ENCODE measurements at places on chromosomes 11 and 22.

GRCh38 chr11:11501546-11502262 lies 120.1 kb downstream of the GALNT18 start:
- no peak for DNase-seq

DNA sequence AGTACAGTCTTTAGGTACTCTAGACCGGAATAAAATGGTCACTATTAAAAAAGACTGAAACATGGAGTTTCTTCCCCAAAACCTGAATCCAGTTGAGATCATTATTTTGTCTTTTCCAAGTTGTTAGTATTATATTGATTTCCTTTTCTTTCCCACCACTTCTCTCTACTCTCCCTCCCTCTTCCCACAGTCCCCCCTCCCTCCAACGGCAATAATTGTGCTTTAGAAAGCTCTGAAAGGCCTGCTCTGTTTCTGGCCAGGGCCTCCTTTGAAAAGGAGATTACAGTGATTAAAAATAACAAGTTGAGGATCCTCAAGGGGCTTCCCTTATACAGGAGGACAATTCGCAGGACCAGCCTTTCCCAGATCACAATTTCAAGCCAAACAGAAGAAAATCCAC lies 3.5 kb downstream of the SPON1 start:
- DNase-seq, result no peak

- DNase-seq, result no peak
Observed at GRCh38 chr11:64304032-64304315, 1.4 kb upstream of the ESRRA start.

GRCh38 chr11:33475993-33476392 lies 218.8 kb downstream of the HIPK3 start:
- no peak for DNase-seq

GRCh38 chr11:70569996-70570692 lies 171.8 kb downstream of the CTTN start:
- no peak for DNase-seq

DNA sequence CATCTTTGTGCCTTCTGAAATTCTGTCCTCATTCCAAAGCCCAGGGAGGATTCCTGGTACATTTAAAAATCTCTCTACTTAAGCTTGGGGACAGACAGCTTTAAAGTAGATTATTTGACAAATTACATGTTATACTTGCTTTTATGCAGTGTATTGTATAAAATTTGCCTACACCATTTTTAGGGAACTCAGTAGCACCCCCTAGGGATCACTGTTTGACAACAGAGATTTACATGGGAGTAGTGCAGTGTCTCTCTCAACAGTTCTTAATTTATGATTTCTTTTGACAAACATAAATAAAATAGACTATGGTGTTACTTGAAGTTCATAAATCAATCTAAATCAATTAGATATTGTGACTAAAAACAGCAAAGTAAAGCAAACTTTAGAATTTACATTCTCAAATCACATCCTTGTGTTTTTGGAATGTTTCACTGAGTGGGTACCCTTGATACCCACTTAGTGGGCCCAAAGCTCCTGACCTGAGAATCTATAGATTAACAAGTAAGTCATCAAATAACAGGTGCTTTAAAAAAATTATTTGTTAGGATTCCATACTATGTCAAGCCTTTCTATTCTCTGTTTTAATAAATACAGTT lies 428.8 kb downstream of the DYNC2H1 start:
- DNase-seq, result peak; percentile 49

- DNase-seq, result no peak
Observed at GRCh38 chr11:57463671-57464538, 3.6 kb downstream of the RTN4RL2 start.

DNA sequence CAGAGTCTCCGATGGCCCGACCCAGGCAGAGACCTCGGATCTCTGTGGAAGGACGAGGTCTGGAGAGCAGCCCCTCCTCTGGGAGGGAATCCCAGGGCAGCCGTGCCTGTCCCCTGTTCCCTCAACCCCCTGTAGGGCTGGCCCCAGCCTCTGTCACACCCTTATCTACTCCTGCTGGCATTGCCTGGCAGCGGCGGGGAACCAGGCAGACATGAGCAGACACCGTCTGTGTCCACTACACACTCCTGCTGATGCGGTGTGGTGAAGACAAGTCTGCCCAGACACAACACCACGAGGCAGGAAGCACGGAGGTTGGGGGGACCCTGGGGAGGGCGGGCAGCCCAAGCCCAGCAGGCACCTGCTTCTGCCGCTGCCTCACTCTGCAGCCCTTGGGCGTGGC lies 52.5 kb upstream of the A4GALT start:
- no peak for DNase-seq

- no peak for DNase-seq
Observed at GRCh38 chr11:3050386-3051195, 6.6 kb downstream of the CARS1 start.

- no peak for DNase-seq
Observed at GRCh38 chr11:115198321-115198741, 305.9 kb downstream of the CADM1 start.

DNA sequence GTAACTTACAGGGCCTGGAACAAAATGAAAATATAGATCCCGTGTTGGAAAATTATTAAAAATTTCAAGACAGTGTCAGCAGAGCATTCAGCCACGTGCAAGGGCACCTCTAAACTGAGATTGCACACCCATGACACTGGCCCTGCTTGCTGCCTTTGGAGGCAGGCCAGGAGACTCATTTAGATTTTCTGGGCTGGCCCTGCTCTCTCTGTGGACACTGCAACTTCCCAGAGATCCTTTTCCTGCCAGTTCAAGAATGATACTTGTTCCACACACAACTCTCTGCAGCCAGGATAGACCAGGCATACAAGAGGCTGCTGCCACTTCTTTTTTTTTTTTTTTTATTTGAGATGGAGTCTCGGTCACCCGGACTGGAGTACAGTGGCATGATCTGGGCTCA lies 56.7 kb upstream of the PTPRJ start:
- no peak for DNase-seq

GRCh38 chr11:26243426-26243825 lies 88.5 kb upstream of the ANO3 start:
- no peak for DNase-seq

DNA sequence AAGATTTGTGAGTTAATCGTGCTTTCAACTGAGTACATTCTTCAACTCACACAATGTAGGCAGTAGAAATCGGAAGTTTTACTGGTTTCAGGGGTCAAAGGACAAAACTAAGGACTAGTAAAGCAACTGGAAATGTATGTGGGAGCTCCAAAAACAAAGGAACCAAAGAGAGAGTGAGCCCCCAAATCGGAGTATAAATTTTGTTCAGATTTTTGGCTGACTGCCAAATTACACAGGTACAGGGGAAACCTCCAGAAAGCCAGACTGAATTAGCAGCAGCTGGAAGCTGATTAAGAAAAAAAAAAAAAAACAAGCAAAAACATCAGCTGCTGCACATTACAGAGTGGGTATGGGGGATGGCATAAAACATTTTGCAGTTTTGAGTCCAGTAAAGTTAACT lies 75.2 kb upstream of the GNAZ start:
- no peak for DNase-seq

- no peak for DNase-seq
Observed at GRCh38 chr11:130101661-130102060, 32.0 kb downstream of the APLP2 start.

DNA sequence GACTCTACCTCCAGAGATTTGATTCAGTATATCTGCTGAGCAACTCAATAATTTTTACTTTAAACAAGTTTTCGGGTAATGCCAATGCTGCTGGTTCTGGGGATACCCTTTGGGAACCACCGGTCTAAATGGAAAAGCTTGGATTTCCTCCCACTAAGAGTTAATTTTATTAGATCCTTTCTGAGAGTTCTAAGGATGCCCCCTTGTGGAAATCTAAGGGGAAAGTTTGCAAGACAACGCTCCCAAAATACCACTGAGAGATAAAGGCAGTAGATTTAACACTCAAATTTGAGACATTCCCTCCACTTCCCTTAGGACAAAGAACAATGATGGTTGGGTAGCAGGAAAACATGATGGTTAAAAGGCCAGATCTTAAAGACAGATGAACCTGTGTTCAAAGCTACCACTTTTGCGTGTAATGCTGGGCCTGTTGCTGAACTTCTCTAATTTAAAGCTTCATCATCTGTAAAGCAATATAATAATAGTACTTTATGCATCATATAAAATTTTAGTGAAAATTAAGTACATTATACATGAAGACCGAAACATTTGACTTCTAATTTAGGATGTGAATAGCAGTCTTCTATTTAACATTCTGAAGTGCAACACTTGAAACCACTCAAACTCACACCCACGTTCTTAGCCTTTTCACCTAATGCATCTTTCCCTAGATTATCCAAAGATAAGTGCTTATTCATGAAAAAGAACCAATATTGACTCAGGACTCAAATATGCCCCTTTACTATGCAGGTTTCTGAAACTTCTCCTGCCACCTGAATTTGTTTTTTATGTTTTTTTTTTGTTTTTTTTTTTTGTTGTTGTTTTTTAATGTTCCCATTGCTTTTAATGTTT lies 110.1 kb upstream of the LUZP2 start:
- peak; percentile 70 for DNase-seq

GRCh38 chr11:35388061-35388460 lies 31.3 kb downstream of the SLC1A2 start:
- DNase-seq, result no peak

GRCh38 chr22:47841156-47841555 lies 1078.7 kb downstream of the TBC1D22A start:
- no peak for DNase-seq

DNA sequence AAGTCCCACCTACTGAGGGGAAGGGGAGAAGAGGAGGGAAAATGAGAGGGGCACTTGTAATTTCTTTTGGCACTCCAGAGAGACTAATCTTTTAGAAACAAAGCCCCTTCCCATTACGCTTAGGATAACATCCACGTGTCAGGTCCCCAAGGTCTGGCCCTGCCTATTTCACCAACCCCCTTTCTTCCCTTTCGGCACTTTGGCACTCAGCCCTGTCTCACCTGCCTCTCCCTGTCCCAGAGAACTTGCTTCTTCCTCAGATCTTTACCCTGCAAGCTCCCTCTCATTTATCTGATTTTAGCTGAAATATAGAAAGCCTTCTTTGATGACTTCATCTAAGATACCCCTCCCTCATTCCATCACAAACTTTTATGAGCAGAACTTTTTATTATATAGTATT lies 55.5 kb downstream of the RASSF10 start:
- DNase-seq, result no peak

GRCh38 chr11:58807343-58807742 lies 37.2 kb downstream of the GLYATL2 start:
- no peak for DNase-seq

- DNase-seq, result no peak
Observed at GRCh38 chr11:64070314-64070681, 34.6 kb downstream of the FLRT1 start.

GRCh38 chr11:18012122-18012905 lies 533 bp downstream of the SERGEF start:
- DNase-seq, result peak; percentile 14

DNA sequence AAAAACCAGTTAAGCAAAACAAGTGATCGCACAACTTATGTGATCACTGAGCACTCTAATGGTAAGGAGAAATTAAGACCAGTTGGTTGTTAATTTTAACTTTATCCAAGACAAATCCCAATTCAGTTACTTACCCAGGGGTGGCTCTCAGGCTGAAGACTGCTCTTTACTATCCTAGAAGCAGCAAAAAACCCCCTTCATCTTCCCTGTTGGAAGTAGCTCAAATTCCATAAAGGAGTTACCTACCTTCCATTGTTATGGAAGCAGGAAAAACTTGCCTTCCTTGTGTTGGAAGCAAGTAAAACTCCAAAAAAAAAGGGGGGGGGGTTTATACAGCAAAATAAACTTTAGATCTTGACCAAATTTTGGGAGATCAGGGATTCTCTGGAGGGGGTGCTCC lies 5.2 kb upstream of the MRPL16 start:
- DNase-seq, result no peak

- DNase-seq, result no peak
Observed at GRCh38 chr11:90908074-90908473, 685.2 kb upstream of the CHORDC1 start.

DNA sequence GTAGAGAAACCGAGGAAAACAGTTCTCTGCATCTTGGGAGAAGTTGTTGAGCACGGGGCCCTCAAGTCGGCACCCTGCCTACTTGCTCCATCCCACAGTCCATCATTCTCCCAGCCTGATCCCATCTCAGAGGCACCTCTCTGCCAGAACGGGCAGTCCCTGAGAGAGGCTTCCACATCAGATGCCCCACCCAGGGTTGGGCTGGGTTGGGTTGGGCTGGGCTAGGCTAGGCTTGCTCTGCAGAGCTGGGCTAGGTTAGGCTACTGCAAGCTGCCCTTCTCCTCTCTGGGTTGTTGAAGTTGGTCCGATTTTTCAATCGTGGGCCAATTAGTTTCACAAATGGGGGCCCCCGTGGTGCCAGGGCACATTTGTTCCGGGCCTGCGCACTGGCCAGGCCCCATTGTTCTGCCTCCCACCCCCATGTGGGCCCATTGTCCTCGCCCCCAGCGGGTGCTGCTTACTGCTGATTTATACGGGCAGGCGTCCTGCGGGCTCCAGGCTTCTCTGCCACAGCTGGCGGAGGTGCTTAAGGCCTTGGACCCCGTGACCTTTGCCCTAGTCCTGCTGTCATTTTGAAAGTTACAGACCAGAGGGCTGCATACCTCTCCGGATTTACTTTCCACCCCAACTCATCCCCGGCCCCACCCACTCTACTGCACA lies 63.7 kb upstream of the NNMT start:
- DNase-seq, result no peak

DNA sequence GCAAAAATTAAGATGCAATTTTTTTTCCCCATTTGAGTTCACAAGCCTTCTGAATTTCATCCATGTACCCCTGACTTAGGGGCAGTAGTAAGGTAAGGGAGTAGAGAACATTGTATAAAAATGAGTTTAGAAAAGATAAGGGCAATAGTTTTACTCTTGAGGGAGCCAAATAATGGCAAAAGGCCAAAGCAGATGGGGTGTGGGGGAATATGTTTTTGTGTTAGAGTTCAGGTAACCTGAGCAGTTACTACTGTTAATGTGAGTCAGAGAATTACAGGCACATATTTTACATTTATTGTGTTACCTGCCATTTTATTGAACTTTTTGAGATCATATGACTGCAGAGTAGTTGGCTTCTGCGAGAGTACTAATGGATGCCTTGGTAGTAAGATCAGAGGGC lies 3.1 kb downstream of the EED start:
- no peak for DNase-seq

DNA sequence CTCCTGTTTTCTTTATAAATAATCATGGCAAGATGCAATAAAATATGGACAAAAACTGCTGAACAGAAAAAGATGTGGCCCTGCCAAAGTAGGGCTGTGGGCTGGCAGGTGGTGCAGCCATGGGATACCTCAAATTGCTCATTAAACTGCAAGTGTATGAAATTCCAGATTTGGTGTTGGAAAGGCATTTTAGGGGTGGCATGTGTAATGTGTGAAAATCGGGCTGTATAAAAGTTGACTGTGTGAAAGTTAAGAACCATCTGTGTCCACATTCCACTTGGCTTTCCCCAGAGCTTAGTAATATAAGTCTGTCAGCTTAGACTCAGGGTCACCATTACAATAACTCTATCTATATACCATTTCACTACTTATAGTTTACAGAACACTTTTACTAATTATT lies 34.8 kb upstream of the FZD4 start:
- no peak for DNase-seq

Measured in T47D (cell line).